T follicular helper cell (primary cell): ENCODE measurements at places on chromosomes 5 and 9.

- no peak for DNase-seq
These were observed 43.4 kb upstream of the FANCC start for GRCh38 chr9:95360866-95361265.

DNA sequence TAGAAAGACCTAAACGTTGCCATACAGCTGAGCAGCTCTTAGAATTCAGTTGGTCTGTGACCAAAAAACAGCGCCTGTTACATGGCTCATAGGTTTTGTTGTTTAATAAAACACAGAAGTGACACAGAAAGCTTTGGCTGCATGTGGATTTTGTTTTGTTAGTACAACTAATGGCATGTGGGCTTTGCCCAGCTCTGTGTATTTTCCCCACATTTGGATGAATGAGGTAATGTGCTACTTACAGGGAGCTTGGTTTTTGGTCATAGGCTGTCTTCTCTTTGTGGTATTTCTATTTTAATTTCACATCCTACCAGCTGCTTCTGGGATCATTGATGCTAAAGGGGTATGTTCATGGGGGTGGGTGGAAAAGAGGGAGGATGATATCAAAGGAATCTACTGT lies 37.0 kb upstream of the POU4F3 start:
- no peak for DNase-seq

GRCh38 chr5:80912479-80912878 lies 47.7 kb upstream of the RASGRF2 start:
- no peak for DNase-seq

GRCh38 chr9:123376218-123377071 lies 20.4 kb downstream of the CRB2 start:
- DNase-seq, result no peak

DNA sequence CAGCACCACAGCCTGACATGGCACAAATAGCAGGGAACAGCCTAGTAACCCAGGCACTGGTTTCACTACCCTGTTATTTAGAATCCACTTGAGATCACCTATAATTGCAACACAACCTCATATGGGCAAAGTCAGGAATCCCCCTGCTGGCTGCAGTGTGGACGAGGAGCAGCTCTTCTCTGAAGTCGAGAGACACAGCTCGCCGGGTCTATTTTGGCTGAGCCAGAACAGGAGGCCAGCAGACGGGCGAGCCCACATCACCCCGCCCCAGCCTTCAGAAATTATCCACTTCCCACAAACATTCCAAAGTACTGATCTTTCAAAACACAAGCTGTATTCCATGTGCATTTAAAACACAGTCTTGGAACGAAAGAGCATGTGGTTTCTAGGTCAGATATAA lies 179.0 kb downstream of the ROR2 start:
- DNase-seq, result no peak

- peak; percentile 7 for DNase-seq
These were observed 19.3 kb upstream of the SMIM32 start for GRCh38 chr5:136212252-136212721.

GRCh38 chr5:53298841-53299240 lies 181.6 kb upstream of the FST start:
- no peak for DNase-seq

GRCh38 chr9:61671276-61671973 lies 481.6 kb downstream of the SPATA31A7 start:
- DNase-seq, result no peak

GRCh38 chr5:80764786-80765185 lies 110.0 kb upstream of the DHFR start:
- DNase-seq, result no peak

- DNase-seq, result peak; percentile 33
These were observed 500.0 kb downstream of the DIRAS2 start for GRCh38 chr9:90142580-90142979.
